NCI-H2171 (cell line): ENCODE measurements at places on chromosomes 16 and 17.

DNA sequence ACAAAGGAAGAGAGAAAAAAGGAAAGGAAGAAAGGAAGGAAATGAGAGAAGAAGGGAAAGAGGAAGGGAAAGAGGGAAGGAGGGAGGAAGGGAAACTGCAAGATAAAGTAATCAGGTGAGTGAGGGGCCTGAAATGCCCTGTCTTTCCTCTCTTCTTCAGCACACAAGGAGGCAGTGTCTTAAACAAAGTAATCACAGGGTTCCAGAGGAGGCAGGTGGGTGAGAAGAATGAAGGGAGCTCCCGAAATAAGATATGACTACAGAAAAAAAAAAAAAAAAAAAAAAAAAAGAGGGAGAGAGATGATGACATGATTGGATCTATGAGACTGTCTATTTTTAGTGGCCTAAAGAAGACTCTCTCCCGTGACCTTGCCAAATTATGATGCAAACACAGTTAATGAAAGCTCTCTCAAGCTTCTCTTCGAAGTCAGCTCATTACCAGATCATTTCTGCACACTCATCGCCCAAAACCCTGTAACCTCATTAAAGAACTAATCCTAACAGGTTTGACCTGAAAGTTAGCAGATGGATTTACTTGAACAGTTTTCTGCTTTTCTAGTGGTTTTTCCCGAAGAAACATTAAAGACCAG, 53.6 kb downstream of the CDH11 start:
- DNase-seq, result no peak

- DNase-seq, result no peak
Observed at GRCh38 chr17:35255316-35255715, 12.4 kb downstream of the SLFN5 start.

- DNase-seq, result no peak
Observed at GRCh38 chr17:15109608-15110007, 155.5 kb downstream of the PMP22 start.

DNA sequence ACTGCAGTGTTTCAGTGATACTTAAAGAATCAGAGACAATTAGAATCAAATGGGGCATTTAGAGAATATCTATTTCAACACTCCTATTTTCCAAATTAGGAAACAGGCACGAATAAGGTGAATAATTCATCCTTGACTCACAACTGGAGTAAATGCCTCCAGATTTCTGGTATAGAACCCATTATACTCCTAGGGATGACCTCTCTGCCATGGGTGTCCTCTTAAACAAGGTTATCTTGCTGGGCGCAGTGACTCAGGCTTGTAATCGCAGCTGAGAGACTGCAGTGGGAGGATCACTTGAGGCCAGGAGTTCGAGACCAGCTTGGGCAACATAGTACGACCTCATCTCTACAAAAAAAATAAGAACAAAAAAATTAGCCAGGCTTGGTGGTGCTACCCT, 139.8 kb upstream of the ELAC2 start:
- DNase-seq, result no peak
